CD4-positive, alpha-beta T cell treated with Interleukin-10 for 1 hour (primary cell): ENCODE measurements at places on chromosomes 1 and 21.

GRCh38 chr1:54138994-54139393 is 13.8 kb downstream of the CDCP2 start:
- DNase-seq: no peak

DNA sequence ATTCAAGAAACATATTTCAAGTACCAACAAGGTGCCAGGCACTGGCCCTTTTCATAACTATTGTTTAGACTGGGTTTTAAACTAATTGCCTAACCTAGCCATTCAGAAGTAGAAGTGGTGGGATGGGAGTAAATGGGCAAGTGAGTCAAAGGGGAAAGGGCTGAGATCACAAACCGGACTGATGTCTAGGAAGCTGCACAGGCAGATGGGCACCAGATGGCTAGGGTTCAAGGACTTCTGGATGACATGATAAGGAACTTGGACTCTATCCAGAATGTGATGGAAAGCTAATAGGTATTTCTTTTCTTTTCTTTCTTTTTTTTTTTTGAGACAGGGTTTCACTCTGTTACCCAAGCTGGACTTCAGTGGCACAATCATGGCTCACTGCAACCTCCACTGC is 46.6 kb downstream of the LYST start:
- no peak for DNase-seq

DNA sequence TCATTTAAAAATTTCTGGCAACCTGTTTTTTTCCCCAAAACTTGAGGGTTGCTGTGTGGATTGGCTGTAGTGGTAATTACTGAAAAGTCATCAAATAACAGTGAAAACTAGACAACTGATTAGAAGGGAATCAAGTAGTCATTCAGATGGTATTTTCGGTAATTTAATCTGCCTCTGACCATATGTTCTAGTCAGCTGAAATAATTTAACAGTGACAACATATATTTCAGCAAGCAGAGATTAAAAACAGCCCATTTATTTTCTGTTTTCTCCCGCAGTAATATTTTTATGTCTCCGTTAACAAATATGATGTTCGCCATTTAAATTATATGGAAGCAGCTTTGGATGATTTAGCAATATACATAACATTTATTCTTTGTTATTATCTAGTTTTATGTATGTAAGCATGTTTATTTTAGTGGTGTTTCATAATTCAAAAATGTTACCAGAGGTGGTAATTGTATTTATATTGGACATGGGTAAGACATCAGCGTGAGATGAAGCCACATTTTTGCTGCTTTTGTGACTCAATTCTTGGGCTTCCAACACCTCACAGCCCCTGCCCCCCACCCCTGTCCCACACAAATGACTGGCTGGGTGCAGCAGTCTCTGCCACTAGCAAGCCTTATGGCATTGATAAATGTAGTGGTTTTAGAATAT is 104.4 kb downstream of the GALNT2 start:
- no peak for DNase-seq

DNA sequence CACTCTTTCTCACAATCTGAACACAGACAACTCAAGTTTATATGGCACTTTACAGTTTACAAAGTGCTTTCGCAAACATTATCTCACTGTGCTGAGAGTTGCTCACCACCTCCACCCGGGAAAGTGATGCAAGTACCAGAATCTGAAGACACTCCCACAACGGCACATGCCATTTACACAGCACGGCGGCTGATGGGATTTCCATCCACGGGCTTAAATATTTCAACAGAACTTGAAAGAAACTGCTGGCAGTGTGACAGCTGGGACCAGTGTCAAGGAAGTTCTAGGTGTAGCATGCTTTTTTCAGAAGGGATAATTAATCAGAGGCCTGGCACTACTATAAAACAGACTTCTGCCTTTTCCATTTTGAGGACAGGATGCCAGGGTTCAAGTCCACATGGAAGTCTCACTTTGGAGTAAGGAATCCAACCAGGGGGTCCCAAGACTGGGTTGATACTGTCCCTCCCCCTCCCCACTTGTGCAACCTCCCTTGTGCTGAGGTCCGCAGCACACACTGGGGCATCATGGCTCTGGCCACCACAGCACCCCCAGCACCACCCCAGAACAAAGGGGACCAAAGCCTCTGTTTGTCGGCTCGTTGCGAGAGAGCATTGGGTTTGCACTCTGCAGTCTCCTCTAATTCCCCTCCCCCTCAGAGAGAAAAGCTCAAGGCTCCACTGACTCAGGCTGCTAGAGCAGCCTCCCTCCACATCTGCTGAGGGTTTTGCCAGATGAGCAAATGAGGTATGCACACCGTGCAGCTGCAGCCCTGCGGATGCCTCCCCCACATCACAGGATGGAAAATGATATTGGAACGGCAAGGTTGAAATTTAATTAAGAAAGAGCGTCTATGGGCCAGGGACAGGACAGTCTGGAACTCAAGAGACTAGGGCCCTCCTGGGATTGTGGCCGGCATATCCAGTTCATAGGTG is 154.9 kb downstream of the TGFBR3 start:
- DNase-seq: peak; percentile 26

- no peak for DNase-seq
These were observed 5.8 kb downstream of the ID3 start for GRCh38 chr1:23553231-23554126.

DNA sequence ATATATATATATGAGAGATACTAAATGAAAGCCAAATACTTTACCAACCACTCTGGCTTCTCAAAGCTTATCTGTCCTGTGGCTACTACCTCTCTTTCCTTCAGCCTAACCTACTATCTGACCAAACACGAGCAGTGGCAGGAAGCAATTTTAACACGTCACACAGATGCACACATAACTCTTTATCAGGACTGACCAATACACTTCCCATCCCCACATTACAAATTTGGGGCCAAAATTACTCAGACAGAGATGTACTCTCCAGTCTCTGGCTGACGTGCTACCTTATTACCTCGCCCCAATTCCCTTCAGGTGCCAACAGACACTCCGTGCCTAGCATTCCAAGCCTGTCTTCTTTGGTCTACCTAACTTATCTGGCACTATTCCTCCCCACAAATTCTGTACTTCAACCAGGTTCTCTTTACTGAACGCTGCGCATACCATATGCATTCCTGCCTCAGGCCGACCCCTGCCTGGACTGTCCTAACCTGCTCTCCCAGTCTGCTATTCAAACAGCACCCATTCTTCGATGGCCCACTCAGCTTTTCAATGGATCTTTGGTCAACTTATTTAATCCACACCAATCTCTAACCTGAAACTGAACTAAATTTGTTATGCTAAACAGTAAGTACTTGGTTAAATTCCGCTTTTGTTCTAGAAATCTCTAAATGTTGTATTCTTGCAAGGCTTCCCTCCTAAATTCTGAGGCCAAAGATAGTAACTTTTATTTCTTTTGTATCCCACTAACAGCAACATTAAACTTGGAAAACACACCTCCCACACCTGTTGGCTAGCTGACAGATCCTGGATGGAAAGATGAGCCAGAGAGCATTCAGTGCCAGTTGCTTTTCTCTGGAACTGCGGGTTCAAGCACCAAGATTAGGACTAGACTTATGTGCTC is 27.9 kb downstream of the RERE start:
- no peak for DNase-seq

GRCh38 chr1:154087574-154087973 is 67.3 kb downstream of the NUP210L start:
- DNase-seq: no peak

- peak; percentile 77 for DNase-seq
These were observed at the start of gene KIF17 for GRCh38 chr1:20717452-20718342. Gene KIF17, minus strand, starts transcription at chr1:20718007. Its CDS starts 301 bp downstream, at chr1:20717706.

DNA sequence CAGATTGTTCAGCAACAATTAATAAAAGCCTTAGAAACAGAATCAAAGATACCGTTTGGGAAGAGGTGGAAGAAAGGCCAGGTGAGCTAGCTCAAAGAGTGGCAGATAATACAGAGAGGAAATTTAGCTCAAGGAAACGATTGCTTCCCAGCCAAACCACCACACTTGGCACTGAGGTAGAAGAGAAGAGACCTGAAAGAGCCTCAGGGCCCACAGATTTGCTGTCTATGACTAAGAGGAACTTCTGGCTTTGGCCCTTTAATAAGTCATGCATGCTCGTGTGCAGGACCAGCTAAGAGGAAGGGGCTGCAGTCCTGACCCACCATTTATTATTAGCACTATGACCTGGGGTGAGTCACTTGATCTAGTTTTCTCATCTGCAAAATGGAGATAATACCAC is 72.8 kb upstream of the BCL10 start:
- no peak for DNase-seq

- DNase-seq: no peak
These were observed 19.4 kb downstream of the NEK7 start for GRCh38 chr1:198176179-198176578.

DNA sequence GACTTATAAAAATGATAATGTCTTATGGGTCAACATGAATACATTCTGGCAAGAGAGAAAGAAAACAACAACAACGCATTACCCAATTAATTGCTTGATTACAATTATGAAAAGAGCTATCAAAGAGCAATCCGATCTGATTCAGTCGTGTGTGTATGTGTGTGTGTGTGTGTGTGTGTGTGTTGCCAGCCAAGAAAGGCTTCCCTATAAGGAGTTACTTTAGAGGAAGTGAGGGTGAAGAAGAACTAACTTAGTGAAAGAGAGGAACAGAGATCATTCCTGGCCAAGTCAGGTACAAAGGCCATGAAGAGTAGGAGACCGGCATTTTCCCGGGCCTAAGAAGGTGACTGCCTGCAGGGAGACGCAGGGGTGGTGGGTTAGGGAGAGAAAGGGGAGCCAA is 9.4 kb downstream of the TMEM35B start:
- no peak for DNase-seq

- DNase-seq: no peak
These were observed 4.7 kb downstream of the AGPAT3 start for GRCh38 chr21:43869486-43870325.

DNA sequence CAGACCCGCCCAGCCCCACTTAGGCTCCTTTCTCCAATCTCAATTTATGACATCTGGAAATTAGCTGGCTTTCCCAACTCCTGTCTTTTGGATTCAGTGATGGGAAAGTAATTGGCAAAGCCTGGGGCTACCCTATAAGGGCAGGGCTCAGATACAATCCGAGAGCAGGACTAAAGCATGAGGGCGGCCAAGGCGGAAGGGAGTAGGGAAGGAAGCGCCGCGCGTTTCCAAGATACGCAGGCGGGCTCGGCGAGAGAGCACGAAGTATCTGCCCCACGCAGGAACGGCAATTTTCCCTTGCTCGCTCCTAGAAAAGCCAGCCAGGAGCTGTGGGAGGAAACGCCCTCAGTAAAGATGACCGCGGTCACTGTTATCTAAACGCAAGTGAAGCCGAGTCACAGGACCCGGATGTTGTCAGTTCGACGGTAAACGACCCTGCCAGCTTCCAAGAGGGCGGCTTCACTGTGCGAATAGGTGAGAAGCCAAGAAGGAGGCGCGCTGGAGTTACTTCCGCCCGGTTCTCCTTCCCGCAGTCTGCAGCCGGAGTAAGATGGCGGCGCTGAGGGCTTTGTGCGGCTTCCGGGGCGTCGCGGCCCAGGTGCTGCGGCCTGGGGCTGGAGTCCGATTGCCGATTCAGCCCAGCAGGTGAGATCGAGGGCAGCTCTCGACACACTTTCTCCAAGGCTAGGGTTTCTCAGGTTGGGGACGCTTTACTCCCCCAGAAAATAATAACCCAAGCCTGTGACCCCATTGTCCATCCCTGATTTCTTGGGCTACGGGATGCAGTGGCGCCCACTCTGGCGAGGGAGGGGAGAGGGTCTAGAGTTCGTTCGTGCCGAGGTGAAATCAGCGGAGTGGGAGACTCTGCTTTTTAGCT is at the start of gene NDUFS2:
NDUFS2 (plus strand) TSS at position 532 of the 877 bp plus-strand sequence; CDS start at position 551, 19 bp downstream.
- peak; percentile 98 for DNase-seq

DNA sequence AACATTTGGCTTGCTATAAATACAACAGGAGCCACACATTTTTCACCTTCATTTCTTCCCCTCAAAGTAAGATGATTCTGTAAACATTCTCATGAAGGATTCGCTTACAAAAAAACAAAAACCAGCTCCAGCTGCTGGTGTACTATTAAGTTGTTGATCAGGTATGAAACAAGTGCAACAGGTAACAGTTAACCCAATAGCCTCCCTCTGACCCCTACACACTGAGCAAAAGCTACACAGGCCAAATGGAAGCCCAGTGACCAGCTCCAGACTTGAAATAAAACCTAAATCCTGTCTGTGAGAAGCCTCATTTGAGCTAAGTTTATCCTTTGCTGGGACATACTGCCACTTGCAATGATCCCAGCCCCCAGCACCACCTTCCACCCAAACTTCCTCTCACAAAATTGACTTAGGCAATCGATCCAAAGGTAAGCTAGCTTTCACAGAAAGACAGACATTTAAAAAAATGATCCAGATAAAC is 991 bp downstream of the TIAM1 start:
- no peak for DNase-seq

- DNase-seq: no peak
These were observed 33.1 kb downstream of the MAP3K21 start for GRCh38 chr1:233360525-233361102.

GRCh38 chr21:45405819-45406762 is 1.1 kb downstream of the COL18A1 start:
- DNase-seq: no peak

DNA sequence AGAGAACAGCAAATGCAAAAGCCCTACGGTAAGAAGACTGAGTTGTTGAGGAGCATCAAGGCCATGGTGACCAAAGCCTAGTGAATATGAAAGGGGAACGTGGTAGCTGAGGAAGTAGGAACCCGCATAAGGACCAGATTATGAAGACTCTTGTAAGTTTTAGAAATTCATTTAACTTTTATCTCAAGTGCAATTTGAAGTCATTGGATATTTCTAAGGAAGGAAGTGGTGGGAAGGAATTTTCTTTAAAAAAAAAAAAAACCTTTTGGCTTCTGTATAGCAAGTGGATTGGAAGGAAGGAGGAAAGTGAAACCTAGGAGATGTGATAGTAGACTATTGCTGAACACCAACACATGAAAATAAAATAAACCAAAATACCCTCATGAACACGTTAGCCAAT is 119.0 kb downstream of the TNFSF18 start:
- DNase-seq: no peak

- no peak for DNase-seq
These were observed 324.6 kb downstream of the CAMTA1 start for GRCh38 chr1:7109901-7110300.

GRCh38 chr1:3440711-3441409 is 13.6 kb upstream of the ARHGEF16 start:
- DNase-seq: no peak

DNA sequence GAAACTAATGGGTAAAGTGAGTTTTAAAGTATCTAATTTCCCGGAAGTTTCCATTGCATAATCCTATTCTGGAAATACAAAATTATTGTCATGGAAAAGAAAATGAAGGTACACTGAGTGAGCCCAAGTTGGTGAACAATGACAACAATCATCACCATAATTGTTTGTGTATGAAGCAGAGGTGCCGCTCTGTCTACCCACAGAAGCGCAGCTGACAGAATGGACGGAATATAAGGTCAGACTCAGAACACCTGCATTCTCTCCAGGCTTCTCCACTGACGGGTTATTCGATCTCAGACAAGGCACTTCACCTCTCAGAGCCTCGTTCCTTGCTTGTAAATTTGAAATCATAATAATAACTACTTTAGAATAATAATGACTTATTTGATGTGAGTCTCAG is 99.1 kb upstream of the NGF start:
- DNase-seq: no peak
